CD4-positive, alpha-beta T cell treated with Interleukin-10 for 1 hour (primary cell): ENCODE measurements at places on chromosomes 7 and 10.

- no peak for DNase-seq
These were observed 372.4 kb downstream of the SFMBT2 start for GRCh38 chr10:7038416-7038815.

DNA sequence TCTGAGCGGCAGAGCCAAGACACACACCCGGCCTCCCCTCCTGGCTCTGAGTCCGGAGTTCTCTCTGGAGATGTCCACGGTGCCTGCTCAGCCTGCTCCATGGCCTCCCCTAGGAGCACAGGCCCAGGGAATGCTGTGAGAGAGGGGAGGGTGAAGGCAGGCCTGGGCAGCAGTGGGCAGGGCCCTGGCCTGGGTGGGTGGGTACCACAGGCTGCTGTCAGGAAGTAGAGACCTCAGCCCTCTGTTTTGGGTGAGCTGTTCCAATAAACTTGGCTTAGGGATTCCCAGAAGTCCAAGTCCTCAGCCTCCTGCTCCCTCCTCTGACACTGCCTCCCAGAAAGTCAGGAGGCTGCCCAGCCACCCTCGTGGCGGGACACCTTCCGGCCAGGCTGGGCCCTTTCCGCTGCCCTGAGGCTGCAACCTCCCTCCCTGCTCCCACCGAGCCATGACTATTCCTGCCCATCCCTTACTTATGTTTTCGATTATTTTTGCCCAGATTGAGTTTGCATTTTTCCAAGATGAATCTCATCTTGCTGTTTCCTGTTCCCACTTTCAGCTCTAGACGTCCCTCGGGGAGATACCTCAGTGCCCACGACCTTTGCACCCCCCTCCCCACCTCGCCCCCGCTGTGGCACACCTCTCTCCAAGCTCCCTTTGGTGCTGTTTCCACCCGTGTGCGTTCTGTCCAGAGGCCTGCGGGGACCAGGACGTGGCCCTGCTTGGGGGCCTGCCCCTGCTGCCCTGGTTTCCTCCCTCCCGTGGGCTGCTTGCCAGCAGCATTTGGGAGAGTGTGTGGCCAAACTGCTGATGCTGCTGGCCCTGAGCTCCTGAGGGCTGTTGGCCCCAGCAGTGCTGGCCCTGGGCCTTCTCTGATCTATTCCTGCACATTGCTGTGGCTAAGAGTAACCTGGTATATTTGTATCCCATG, 5.8 kb upstream of the POLM start:
- DNase-seq: no peak

DNA sequence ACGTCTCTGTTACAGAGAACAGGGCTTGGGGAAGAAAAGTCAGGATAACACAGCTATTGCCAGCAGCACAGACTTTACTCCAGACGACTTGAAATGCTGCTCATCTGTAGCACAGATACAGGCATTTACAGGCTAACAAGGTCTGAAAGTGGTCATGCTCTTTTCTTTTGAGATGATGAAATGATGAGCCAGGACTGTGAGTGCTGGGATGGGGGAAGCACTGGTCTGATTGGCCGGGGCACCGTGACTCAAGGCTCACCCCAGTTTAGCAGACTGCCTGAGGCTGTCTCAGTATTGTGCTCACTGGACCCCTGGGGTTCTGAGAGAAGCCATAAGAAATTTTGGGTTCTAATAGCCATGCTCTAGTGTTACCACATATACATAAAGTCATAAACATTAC, 12.4 kb downstream of the SMKR1 start:
- DNase-seq: no peak

GRCh38 chr10:35208949-35209613, 82.4 kb downstream of the CREM start:
- DNase-seq: no peak

GRCh38 chr7:112064627-112065385, 141.4 kb downstream of the DOCK4 start:
- no peak for DNase-seq

DNA sequence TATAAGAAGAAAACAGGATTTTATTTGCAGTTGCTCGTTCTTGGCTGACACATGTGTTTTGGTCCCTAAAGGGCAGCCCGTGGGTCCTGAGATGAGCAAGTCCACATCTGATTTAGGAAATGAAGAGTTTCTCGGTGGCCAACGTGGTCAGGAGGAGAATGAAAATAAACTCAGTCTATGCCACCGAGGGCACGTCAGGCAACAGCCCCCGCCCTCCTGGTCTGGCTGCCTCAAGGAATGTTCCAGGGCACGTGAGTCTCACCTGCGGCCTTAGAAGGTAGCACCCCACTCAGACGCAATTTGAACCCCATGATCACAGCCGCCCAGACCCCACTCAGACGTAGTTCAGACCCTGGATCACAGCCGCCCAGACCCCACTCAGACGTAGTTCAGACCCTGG, 197.2 kb downstream of the ADARB2 start:
- DNase-seq: no peak
